Kidney glomerular epithelial cell (primary cell): ENCODE measurements at places on chromosomes 11 and 22.

DNA sequence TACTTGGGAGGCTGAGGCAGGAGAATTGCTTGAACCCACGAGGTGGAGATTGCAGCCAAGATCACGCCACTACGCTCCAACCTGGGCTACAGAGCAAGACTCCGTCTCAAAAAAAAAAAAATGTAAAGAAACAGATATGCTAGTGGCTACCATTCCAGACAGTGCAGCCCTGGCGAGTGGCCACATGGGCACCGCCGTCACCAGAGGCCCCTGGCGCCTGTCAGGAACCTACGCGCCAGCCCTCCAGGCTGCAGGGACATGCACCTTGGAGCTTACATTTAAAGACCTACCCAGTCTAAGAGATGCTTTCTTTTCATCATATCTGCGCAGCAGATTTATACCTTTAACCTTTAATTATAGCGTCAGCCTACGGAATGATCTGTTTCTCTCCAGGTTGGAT is 37.2 kb upstream of the IGSF9B start:
- no peak for DNase-seq

- no peak for DNase-seq
These were observed 47.5 kb downstream of the PAMR1 start for GRCh38 chr11:35477901-35478300.

GRCh38 chr11:103897160-103897936 is 139.1 kb upstream of the DDI1 start:
- DNase-seq = no peak

DNA sequence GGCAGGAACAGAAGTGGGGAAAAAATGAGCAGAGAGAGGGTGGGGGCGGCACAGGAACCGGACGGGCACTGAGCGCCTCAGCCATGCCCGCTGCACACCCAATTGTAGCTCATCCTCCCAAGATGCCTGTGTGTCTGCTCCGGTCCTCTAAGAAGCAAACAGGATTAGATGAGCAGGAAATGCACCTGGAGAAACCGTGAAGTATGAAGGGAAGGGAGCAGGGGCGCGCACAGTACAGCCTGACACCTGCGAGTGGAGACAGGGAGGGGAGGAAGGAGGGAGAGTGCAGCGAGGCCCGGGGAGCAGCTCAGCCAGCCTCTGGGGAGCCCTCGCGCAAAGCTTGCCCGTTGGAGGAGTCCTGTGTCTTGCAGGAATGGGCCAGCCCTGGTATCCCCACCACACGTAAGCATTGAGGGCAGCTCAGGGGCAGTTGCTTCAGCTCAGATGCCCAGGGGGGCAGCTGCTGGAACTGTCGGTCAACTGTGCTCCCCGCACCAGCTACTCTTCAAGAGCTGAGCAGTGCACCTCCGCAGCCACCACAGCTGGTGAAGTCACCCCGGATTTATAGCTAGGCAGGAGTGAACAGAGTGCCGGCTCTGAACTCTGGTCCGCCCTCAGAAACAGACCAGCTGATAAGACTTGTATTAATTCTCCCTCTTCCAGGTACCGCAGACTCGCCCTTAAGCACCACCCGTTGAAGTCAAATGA is 7.0 kb downstream of the DNAJB13 start:
- no peak for DNase-seq

GRCh38 chr11:2982214-2982613 is 9.9 kb downstream of the NAP1L4 start:
- no peak for DNase-seq

- DNase-seq = peak; percentile 16
These were observed at the start of gene BRD1 for GRCh38 chr22:49827853-49828598. BRD1 (minus strand) TSS chr22:49827873; CDS start chr22:49824317, 3,556 bp downstream.

DNA sequence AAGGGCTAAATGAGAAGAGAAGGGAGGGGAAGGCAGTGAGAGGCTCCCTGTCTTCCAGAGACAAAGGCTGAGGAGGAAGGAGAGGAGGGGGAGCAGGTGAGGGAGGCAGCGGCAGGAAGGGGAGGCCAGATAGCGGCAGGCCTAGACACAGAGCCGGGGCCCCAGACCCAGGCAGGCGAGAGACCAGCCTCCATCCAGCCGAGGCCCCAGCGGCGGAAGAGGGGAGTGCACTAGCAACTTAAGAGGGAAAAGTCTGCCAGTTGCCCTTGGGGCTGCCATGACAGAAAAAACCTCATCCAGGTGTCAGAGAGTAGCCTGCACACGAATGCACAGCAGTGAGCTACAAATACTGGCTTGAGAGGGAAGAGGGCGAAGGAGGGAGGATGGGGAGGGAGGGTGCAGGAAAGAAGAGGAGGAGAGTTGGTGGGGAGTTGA is 46.7 kb downstream of the IGLL1 start:
- no peak for DNase-seq

DNA sequence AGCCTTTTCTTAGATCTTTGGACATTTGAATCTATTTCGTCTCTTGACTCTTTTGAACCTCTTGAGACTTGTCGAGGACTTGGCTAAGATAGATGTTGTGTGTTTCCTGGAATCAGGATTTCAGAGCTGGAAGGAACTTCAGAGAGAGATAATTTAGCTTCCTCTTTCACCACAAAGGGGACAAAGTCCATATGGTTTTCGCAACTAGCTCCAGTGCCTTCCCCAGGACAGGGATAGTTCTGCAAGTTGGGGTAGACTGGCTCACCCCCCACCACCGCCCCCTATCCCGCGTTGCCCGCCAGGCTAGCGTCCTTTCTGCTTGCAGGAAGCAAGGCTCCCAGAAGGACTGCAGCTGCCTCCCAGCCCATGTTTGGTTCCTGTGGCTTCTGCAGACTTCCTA is 75.7 kb upstream of the MYO18B start:
- no peak for DNase-seq

GRCh38 chr11:130124096-130124495 is 35.5 kb upstream of the ST14 start:
- DNase-seq = peak; percentile 7

DNA sequence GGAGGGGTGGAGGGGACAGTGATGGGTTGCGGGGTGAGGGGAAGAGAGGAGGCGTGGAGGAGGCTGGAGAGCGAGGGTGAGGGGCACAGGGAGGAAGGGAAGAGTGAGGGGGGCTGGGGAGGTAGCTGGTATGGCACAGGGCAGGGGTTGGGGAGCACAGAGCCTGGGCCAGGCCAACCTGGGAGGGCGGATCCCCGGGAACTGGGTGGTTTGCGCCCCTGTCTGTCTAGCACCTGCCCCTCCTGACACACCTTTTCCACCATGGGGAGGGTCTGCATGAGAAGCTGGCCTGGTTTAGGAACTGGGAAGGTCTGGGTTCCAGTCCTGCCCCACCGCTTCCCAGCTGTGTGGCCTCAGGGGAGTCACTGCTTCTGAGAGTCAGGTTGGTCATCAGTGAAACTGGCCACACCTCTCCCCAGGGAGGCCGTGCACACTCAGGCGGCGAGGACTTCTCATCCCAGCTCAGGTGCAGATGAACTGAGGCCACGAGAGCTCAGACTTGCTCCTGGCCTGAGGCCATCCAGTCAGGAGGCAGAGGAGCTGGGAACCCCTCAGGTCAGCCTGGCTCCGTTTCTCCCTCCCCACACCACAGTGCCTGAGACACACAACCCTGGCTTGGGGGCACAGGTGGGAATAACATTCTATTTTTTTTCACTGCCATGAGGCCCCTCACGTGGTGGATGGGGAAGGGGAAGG is 95.6 kb downstream of the PHF21B start:
- DNase-seq = no peak

GRCh38 chr22:44809456-44809855 is 57.1 kb downstream of the ARHGAP8 start:
- no peak for DNase-seq

DNA sequence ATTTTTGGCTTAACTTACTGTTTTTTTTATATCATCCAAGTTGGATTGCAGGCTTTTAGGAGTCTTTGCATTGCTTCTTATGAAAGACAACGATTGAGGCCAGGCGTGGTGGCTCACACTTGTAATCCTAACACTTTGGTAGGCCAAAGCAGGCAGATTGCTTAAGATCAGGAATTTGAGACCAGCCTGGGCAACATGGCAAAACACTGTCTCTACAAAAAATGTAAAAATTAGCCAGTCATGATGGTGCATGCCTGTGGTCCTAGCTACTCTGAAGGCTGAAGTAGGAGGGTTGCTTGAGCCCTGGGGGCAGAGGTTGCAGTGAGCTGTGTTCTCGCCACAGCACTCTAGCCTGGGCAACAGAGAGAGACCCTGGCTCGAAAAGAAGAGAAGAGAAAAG is 56.6 kb downstream of the BID start:
- DNase-seq = no peak

DNA sequence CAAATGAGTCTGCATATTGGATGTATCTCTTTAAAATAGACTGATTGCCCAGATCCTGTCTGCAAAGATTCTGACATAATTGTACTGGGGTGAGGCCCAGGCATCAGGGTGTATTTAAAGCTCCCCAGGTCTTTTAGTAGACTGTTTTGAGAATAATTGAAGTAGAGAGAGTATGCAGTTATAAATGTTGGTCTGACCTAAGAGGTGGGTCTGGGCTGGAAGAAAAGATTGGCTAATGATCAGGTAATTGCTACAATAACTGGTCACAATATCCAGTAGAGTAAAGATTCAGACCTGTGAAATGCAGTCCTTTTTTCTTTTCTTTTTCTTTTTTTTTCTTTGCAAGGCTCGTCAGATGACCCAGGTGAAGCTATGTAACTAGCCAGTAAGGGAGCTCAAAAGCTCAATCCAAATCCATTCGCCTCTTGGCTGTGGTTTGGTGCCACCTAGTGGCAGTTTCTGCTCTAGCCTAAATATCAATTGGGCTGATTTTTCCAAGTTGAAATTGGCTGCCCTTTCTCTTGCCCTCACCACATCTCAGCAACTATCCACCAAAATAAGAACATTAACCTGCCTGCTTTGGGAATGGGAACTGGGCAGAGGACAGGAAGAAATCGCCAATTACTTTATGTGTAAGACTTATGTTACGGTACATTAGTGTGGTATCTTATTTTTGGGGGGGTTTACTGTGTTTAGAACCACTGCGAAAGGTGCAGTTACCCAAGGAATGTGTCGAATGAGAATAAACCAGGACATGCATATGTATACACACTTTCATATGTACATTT is 45.9 kb downstream of the ZNF143 start:
- peak; percentile 67 for DNase-seq

DNA sequence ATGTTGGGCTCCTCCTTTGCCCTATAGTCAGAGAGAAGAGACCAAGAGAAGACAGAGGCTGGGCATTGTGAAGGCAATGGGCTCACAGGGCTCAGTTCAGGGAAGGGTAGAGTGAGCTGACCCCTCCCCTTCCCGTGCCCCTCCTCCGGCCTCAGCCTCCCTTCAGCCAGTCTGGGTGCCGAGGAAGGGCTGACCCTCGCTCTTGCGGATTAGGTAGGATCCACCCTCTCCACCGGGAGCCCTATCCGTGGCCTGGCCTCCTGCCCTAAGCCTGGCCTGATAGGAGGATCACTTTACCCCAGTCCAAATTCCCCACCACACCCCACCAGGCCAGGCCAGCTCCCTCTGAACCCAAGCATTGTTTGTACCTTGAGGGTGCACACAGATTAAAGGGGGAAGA is 1.8 kb upstream of the PPP1R14B start:
- no peak for DNase-seq

- DNase-seq = no peak
These were observed 9.6 kb upstream of the WNT11 start for GRCh38 chr11:76215941-76216340.

- DNase-seq = no peak
These were observed 3.1 kb downstream of the ACY3 start for GRCh38 chr11:67647471-67647870.

DNA sequence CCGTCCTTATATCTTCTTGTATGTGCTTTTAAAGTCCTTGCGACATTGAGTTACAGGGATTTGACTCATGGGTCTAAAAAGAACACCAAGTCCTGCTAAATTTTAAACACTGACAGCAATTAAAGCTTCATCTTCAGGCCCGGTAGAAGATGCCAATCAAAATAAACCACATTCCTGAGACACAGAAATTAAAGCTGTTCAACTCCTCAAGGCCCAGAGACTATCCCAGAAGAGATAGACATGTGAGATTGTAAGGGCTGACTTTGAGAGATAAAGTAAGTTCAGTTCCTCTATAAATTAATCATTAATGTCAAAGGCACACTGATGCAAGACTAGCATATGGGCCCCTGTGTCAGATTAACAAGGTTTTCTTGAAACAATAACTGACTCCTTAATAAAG is 49.8 kb downstream of the OSBPL5 start:
- no peak for DNase-seq

DNA sequence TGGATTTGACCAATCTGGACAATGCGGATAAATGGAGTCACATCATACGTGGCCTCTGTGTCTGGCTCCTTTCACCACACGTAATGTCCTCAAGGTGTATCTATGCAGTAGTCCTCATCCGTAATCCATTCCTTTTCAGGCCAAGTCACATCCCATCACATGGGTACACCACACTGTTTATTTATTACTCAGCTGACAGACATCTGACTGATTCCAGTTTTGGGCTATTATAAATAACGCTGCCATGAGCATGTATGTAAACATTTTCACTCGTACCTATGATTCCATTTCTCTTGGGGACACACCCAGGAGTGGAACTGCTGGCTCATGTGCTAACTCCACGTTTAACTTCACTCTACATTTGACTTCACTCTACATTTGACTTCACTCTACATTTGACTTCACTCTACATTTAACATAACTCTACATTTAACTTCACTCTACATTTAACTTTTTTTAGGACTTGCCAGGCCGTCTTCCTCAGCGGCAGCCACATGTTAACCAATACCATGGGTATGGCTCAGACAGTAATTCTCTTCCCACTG is 52.1 kb downstream of the SHANK2 start:
- DNase-seq = no peak

GRCh38 chr11:112366777-112367176 is 106.1 kb upstream of the PLET1 start:
- DNase-seq = no peak

- no peak for DNase-seq
These were observed 107.5 kb downstream of the TRIM29 start for GRCh38 chr11:120030411-120030810.
